Daoy (cell line): ENCODE measurements at places on chromosomes 2 and 18. TPM values are rescaled to one million over a fixed set of nuclear protein-coding genes. Genes with fewer than 3 reads are reported as not detected.

GRCh38 chr2:42492691-42493467 lies 903 bp downstream of the KCNG3 start:
- no peak for DNase-seq

DNA sequence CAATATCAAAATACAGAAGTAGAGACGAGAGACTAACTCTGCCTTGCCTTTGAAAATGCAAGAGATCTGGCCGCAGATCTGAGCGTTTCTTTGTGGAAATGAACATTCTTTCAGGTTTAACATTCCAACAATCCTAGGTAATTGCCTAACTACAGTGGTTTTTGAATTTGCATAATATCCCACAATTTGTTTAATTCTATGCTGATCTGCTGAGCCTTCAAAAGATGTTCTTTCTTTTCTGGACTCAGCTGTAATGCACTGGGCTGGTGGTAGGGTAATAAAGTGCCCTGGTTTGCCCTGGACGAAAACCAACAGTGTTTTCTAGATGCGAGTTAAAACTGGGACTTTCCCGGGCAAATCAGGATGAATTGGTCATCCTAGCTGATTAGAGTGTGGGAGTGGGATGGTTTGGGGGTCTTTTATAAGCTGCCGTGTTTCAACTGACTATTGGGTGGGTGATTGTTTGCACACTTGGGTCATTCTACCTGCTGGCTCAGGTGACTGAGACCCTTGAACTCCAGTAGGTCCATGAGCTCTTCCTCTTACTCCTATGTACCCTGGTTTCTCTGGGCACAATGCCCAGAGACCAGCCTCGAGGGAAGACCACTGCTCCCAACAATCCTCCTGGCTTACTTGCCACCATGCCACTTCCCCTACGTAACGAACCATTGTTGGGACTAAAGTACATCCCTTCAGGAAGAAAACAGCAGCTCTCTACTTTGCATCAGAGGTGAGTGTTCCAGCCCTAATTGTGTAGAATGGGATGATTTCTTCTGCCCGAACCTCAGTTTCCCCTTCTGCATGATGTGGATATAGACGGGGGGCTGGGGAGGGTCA lies 3.4 kb upstream of the PAX8 start:
- DNase-seq = peak; percentile 59

DNA sequence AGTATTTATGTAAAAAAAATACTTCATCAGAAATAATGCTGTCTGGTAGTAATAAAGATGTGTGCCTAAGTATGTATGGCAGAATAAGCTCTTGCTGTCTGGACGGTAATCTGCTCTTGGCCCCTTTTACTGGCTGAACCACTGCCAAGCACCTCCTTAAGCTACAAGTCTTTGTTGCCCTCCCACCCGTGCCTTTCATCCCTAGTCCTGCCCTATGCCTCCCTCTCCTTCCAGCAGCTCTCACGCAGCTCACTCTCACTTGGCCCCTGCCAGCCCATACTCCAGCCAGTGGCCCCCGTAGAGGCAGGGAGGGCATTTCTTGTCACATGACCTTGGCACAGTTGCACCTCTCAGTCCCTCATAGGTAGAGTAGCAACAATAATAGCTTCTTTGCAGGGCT lies 54.5 kb upstream of the NPAS2 start:
- DNase-seq = no peak

DRC1 gene
- total RNA-seq = not detected in 2 replicates

DNA sequence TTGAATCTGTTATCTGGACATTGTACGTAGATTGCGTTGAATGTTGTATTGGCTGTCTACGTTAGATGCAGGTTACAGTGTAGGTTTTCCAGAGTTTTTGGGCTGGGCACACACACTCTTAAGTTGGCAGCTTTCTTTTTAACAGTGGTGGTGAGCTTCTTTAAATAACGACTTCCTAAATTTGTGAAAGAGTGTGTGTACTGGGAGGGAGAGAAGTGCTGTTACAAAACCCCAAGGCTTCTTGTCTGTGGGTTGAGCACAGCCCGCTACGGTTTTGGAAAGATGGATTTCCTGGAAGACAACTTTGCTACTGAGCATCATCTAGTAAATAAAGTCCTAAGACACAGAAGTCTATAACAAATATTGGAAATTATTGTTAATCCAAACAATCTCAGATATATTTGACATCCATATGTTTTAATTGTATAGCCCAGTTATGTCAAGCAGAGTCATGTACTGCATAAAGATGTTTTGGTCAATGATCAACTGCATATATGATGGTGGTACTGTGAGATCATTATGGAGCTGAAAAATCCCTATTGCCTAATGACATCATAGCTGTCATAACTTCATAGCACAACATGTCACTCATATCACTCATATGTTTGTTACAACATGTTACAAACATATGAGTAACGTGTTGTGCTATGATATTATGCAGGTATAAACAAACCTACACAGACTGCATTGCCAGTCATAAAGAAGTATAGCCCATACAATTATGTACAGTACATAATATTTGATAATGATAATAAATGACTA lies 7.9 kb upstream of the THUMPD2 start:
- DNase-seq = no peak

DNA sequence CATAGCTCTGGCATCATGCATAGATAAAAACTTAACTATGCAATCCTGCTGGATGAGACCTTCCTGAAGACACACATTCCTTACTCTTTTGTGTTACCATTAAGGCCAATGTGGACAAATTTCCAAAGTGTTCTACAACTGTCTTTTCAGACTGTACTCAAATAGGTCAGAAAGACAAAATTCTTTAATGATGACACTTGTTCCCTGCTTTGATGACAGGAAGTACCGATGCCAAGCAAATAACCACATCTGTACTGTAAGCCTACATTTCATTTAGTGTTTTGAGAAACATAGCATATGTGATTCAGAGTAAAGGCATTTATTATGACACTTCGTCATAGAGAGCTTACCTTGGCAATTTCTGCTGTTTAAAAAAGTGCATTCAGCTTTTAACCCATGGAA lies 55.0 kb downstream of the PMAIP1 start:
- DNase-seq = peak; percentile 3

DNA sequence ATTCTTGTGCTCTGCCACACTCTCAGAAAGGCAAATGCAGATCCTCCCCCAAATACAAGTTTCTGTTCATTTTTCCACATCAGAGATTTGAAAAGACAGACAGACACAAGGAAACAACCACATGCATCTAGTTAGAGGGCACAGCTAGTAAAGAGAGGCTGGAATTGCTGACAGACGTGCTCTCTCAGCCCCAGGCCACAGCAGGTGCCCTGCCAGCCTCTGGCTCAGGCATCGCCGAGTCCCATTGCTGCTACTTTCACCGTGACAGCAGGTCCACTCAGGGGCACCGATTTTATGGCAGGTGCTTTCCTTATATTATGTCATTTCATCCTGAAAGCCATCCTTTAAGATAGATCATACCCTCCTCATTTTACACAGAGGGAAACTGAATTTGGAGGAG lies 507.5 kb downstream of the EIPR1 start:
- no peak for DNase-seq

DNA sequence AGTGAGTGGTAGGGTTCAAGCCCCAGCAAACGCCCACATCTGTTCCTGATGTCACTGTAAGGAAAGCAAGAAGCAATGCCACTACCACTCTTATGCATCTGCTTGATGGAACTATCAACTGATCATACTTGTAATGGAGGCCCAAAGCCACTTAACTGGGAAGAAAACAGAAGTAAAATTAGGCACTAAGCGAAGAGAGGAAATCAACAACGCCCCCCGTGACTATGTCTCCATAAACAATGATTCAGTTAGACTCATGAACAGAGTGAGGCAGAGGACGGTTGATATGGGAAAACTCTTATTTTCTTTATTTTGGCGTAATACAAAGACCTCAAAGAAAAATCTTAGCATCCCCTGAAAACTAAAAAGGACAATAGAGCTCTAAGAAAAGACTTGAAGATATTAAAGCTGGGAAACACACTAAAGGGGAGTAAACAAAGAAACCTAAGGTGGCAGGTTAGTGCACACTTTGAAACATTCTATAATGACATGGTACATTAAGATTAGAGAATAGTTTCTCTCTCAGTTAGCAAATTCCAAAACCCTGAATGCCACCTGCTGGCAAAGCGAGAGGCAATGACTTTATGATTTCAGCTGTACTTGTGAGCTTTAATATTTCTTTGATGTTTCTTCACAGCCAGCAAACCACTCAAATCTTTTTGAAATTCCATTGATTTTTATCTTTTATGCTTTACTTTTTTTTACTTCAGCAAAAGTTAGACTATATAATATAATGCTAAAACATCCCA lies 86.5 kb downstream of the LRP2 start:
- no peak for DNase-seq

DNA sequence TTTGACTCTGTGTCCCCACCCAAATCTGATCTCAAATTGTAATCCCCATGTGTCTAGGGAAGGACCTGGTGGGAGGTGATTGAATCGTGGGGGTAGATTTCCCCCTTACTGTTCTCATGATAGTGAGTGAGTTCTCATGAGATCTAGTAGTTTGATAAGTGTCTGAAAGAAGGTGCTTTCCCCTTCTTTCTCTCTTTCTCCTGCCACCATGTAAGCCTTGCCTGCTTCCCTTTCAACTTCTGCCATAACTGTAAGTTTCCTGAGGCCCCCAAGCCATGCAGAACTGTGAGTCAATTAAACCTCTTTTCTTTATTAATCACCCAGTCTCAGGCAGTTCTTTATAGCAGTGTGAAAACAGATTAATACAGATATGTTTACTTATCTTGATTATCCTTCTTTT lies 266.5 kb upstream of the GYPC start:
- no peak for DNase-seq

ALPP gene
- 0.03 TPM in 1 of 2 replicates, not detected in the other for total RNA-seq

NCKAP5 gene
- 8.4 and 8.8 TPM in 2 replicates for total RNA-seq
